Right atrium auricular region (tissue), 2 donors: ENCODE measurements at places on chromosomes 6 and 20.

GRCh38 chr20:58893355-58894120, 41.0 kb downstream of the GNAS start:
- no peaks in the 10 kb centered on the region for H3K4me1 ChIP-seq
- H3K27ac ChIP-seq, result peak overlapping the region; percentile 99
- peak overlapping the region; percentile 92 for H3K4me3 ChIP-seq
- H3K36me3 ChIP-seq, result no peaks in the 10 kb centered on the region
- no peak for DNase-seq

DNA sequence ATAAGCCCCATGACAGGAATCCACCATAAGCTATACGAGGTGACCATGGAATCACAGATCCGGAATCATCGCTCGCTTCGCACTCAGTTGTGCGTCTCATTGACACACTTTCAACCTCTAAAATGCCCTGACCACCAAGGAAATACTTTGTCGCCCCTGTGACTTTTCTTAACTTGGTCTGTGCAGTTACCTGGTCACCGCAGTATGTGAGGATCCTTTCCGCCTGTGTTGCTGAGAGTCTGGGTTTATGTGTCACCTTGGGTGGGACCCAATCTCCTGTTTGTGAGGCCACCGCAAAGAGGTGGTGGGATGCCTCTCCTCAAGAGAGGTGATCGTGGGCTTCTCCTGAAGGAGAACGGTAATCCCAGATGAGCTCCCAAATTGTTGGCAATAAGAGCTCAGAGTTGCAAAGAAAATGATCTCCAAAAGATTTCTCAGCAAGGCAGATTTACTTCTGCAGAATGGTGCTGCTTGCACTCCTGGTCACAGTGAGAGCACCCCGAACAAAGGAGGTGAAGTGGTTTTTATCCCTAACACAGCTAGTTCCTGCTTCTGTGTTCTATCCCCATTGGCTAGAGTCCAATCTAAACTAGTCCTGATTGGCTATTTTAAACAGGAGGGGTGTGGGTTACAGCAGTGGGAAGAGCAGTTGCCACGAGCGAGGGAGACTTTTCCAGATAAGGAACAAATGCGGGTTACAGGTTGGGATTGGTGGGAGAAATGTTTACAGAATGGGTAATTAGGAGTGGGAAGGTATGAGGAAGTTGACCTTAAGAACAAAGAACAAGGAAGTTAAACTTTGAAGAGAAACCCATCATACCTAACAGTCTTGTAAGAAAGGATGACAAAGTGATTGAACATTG, 9.1 kb upstream of the ZNFX1 start:
- H3K4me3 ChIP-seq, result no peak overlapping the region
- DNase-seq, result no peak
- no peaks in the 10 kb centered on the region for H3K4me1 ChIP-seq

- no peaks in the 10 kb centered on the region for H3K36me3 ChIP-seq
- H3K27me3 ChIP-seq, result no peaks in the 10 kb centered on the region
- H3K27ac ChIP-seq, result no peak overlapping the region
- no peaks in the 10 kb centered on the region for H3K4me1 ChIP-seq
- H3K4me3 ChIP-seq, result no peak overlapping the region
Observed at GRCh38 chr6:6392214-6393068, 72.0 kb upstream of the F13A1 start.

- peak overlapping the region; percentile 42 for H3K27ac ChIP-seq
- no peak for DNase-seq
- H3K4me1 ChIP-seq, result peaks cover 35% of the 10 kb centered on the region
- H3K27me3 ChIP-seq, result no peaks in the 10 kb centered on the region
- no peak overlapping the region for H3K4me3 ChIP-seq
Observed at GRCh38 chr20:63941282-63942081, 14.7 kb downstream of the UCKL1 start.

DNA sequence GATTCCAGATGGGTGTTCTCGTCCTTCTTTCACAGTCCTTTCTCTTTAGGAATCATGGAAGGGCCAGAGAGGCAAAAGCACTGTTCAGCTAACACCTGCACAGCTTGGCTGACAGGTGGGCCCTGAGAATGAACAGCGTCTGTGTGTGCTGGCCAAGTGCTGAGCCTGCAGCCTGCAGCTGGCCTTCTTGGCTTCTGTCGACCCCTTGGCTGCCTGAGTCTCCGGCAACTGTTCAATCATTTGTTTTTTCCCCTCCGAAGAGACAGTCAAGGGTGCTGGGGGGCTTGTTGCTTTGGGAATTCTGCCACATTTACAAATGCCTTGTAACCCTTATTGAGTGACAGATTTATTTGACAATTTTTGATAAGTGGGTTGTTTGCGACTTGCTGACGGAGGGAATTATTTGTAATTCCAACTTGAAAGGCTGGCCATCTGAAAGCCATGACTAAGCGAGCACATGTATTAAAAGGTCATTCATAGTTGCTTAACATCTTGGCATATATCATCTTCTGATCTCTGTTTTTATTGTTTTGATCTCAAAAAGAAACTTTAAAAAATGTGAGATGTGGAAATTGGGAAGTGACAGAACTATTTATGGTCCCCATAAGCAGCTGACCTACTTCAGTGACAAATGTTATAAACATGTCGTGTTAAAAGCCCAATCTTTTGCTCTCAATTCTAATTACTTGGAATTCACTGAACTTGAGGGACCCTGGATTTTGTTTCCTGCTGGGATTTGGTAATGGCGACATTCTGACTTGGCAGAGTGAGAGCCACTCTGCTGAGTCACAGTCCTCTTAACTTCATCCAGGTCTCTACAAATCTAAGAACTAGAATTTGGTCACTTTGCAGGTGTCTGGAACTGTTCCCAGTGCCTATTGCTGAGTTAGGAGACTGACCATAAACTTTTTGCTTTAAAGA, 41.9 kb upstream of the FERMT1 start:
- DNase-seq, result no peak
- no peaks in the 10 kb centered on the region for H3K27me3 ChIP-seq
- no peak overlapping the region for H3K4me3 ChIP-seq
